Central memory CD4-positive, alpha-beta T cell (primary cell): ENCODE measurements at places on chromosomes 12 and 14.
A peak's percentile ranks its signal among the peaks of the same experiment; 100 is the strongest.

DNA sequence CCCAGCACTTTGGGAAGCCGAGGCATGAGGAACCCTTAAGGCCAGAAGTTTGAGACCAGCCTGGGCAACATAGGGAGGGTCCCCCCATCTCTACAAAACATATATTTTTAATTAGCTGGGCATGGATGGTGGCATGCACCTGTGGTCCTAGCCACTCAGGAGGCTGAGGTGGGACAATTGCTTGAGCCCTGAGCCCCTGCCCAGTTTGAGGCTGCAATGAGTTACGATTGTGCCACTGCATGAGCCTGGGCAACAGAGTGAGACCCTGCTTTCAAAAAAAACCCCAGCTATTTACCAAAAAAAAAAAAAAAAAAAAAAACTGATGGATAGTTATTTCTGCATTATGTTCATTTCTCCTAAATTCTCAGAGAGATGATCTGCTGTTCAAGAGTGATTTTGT is 230.0 kb downstream of the SOX5 start:
- no peak for DNase-seq

- no peak for DNase-seq
These were observed 828.3 kb upstream of the TMEM132C start for GRCh38 chr12:127438512-127439244.

DNA sequence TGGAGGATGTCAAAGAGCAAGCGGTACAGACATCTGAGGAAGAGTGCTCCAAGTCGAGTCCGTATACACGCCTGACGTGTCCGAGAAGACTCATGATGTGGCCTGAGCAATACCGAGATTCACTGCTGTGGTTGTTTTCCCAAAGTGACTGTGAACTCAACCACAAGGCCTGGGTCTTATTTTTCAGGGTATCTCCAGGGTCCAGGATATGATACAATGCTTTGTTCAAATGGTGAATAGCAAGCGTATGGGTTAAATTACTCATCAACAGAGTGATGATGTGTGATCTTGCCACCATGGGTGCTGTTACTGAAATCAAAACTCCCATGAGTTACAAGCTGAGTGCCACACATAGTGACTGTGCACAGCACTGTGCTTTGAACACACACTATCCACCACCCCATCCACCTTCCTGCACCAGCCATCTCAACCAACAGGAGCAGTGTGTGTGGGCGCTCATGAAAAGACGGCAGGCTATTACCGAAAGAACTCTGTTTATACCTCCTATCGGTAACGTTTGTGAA is 109.6 kb downstream of the BCAT1 start:
- no peak for DNase-seq

GRCh38 chr14:22607291-22607690 is 9.2 kb downstream of the ABHD4 start:
- DNase-seq: no peak

DNA sequence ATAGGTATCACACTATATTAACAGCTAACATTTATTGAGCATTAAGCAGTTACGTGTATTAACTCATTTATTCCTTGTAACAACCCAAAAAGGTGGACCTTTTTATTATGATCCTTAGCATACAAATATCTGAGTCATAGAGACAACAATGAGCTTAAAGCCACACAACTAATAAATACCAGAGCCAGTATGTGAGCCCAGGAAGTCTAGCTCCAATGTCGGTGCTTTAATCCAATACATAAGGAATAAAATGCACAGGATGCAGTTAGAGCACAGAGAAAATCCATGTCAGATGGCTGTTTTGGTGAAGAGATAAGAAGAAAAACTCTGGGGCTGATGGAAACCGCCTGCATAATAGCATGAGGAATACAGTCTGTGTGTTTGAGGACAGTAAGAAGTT is 888.6 kb downstream of the TMTC2 start:
- no peak for DNase-seq

DNA sequence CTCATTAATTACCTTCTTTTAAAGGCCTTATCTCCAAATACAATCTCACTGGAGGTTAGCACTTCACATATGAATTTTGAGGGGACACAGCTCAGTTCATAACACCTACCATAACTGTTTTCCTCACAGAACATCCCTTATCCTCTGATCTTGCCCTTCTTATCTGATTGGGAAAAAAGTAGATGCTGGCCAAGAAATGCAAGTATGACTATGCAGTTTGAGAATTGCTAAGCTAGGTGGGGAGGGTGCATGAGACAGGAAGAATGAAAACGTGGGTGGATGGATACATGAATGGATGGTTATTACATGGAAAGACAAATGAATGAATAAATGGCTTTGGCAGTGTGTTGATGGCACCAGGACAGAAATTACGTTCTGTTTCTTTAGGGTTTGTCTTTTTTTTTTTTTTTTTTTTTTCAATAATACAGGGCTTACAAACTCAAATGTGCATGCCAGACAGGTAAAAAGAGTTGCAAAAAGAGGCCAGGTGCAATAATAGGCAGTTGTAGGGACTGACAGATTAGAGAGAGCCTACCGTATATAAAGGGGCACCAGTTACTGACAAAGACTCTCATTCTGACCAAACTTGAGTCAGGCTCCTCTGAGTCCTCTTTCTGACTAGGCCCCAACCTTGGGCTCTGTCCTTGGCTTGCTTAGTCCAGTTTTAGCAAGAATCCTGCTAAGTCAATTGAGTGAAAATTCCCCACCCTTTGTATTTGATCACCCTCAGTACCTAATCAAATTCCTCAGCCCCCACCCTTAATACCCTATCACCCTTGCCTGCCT is 304.9 kb downstream of the ZFP36L1 start:
- DNase-seq: no peak

GRCh38 chr14:93086441-93087055 is 29.2 kb downstream of the ITPK1 start:
- DNase-seq: no peak

DNA sequence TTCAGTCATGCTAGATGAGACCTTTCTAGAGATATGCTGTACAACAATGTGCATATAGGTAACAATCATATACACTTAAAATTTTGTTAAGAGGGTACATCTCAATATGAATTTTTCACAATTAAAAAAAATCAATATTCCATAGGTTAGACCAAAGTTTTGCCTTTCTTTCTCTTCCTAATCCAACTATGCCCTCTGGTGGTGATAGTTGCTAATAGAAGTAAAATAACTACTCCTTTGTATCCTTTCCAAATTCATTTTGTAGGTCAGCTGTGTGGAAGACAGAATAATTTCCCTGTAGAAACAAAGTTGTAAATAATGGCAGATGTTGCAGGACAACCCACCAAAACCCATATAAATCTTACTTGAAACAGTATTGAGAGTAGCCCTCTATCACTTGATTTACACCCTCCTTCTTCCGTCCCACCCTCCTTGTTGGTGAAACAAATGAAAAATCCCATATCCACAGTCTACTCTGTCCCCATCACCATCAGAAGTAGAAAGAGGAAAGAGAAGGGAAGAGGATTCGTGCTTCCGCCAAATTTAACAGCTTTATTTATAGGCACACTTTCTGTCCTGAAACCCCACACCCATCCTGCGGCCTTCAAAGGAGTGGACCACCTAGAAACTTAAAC is 34.2 kb upstream of the KICS2 start:
- peak; percentile 29 for DNase-seq

GRCh38 chr12:112112409-112113133 is 4.0 kb upstream of the NAA25 start:
- DNase-seq: no peak

DNA sequence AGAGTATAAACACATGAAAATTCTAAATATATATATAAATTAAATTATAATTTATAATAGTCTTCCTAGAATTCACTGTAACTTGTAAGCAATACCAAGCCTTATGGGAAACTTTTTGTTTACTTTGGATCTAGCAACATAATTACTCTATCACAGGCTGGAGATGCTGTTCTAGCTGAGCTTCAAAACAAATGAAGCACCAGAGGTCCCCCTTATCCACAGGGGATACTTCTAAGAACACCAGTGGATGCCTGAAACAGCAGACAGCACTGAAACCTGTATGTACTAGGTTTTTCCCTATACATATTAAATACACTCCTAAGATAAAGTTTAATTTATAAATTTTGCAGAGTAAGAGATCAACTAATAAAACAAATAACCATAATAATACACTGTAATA is 96.6 kb downstream of the CDK17 start:
- no peak for DNase-seq

- no peak for DNase-seq
These were observed 6.9 kb downstream of the PGF start for GRCh38 chr14:74948228-74949175.

GRCh38 chr14:64501411-64502171 is 2.0 kb downstream of the ZBTB25 start:
- DNase-seq: peak; percentile 51

- DNase-seq: no peak
These were observed 31.6 kb upstream of the MYBPC1 start for GRCh38 chr12:101563212-101563611.

GRCh38 chr14:68495101-68496039 is 297.5 kb downstream of the ZFP36L1 start:
- DNase-seq: no peak

DNA sequence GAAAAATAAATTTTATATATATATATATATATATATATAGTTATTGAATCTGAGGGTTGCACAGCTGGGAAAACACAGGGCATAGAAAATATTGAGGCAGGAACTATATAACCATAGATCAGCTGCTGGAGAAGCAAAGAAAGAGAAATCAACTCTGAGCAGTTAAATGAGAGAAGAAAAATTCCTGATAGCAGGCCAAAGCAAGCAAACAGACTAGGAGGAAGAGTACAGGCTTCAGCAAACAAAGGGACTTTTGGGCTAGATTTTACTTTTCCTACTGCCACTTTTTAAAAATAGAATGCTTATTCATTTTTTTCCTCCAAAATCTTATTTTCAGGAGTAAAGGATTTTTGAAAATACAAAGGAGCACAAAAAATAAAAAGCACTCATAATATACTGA is 216.0 kb upstream of the PRKD1 start:
- DNase-seq: no peak

- DNase-seq: no peak
These were observed 88.8 kb downstream of the ACTN1 start for GRCh38 chr14:68890173-68890931.

DNA sequence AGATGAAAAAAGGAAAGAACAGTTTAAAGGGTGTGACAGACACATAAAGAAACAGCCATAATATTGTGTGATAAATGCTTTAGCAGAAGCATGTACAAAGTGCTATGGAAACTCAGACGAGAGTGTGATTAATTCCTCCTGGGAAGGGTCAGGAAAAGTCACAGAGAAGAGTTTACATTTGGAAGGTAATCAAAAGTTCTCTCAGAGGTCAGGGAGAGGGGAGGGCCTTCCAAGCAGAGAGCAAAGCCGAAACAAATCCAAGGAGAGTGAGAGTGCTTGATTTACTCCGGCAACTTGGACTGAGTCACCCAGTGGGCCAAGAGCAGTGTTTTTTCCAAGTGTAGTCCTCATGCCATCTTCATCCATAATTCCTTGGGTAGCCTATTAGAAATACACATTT is 108.3 kb downstream of the IGF1 start:
- DNase-seq: no peak

DNA sequence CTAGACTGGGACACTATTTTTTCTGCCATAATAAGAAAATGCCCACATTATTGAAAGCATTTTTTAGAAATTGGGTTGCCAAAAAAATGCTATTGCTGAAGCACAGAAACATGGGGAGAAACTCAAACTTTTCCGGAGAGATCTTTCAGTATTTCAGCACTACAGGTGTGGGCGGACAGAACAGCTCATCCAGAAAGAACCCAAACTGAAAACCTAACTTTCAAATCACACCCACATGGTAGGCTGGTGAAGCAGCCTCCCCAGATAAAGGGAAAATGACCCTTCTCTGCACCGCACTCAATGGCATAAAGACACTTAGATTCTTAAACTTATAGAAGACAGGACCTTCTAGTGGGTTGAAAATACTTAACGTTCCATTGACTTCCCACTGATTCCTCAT is 62.3 kb upstream of the TMPO start:
- no peak for DNase-seq

DNA sequence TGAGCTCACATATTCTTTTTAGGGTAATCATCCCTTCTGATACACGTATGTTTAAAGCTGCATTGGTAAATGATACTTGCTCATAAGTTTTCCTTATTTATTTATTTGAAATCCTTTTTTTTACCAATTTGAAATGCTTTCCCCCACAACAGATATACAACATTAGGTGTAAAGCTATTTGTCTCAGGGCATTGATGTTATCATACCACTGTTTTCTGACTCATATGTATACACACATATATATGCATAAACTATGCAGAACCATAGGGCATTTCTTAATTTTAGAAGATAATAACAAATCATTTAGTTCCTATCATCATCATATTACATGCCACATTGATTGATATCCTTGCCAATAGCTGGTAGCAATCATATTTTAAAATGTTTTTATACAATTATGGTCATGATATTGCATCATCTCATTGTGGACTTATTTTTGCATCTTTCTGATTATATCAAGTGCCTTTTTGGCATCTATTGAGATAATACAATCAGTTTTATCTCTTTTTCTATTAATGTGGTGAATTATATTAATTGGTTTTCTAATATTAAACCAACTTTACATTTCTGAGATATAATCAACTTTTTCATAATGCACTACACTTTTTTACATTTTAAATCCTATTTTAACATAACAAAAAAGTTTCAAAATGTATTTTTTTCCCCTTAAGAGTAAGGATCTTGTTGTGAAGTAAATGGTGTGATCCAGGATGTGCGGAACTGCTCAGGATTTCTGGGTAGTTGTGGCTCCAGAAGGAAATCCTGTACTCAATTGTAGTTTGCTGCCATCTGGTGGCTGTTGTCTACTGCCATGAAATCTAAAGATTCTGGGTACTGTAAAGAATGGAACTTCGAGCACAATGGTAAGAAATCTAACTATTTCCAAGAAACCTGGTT is 16.7 kb downstream of the OR9K2 start:
- peak; percentile 6 for DNase-seq

- DNase-seq: no peak
These were observed 236.0 kb downstream of the ADAMTS20 start for GRCh38 chr12:43315961-43316360.

DNA sequence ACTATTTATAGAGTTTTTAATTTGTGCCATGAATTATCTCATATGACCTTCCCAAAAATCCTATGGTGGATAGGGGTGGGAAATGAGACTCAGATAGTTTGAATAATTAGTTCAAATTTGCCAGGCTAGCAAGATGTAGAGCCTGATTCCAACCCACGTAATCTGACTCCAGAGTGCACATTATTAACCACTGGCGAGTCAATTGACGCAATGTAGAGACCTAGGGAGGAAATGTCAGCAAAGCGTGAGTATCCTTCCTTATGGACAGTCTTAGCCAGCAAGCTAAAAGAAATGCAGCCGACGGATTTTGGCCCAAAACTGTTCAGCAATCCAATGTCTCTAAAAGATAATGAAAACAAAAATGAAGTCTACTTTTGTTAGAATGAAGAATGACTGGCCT is 193.3 kb upstream of the KRR1 start:
- DNase-seq: no peak

GRCh38 chr12:22729431-22729956 is 104.5 kb downstream of the ETNK1 start:
- no peak for DNase-seq
